ENCODE measurements at places on chromosomes 3 and 15. TPM values are rescaled to one million over a fixed set of nuclear protein-coding genes. Genes with fewer than 3 reads are reported as not detected.

Gene ALDH1A2
- total RNA-seq, result 7.0 TPM

Gene MEGF11
- not detected for total RNA-seq

Gene TEX55
- total RNA-seq, result not detected

Gene CDHR4
- 0.06 TPM for total RNA-seq

Gene CHRNA5
- total RNA-seq, result 0.31 TPM

Gene HMCES
- total RNA-seq, result 19.0 TPM

Gene PLSCR5
- not detected for total RNA-seq
